ENCODE measurements at places on chromosomes 5 and 9. TPM values are rescaled to one million over a fixed set of nuclear protein-coding genes. Genes with fewer than 3 reads are reported as not detected.

The IL31RA gene
- total RNA-seq = not detected

The PPWD1 gene
- 19.8 TPM for total RNA-seq

DNA sequence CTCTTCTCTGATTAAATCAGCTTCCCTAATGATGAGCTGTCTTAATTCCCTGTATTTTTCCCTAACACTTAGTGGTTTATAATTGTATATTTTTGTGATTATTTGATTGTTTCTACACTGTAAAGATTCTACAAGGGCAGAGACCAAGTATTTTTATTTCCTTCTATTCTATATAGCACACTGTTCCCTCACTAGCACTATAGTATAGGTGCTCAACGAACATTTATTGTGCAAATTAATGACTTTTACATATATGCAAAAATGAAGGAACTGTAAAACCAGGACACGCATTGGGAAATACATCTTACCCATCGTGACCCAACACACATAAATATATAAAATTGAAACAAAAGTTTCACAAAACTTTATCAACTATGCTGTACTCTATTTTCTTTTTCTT lies 7.6 kb downstream of the KDM4C start:
- no peak for DNase-seq

- DNase-seq = no peak
These were observed 6.6 kb upstream of the ARSI start for GRCh38 chr5:150309101-150309885.

DNA sequence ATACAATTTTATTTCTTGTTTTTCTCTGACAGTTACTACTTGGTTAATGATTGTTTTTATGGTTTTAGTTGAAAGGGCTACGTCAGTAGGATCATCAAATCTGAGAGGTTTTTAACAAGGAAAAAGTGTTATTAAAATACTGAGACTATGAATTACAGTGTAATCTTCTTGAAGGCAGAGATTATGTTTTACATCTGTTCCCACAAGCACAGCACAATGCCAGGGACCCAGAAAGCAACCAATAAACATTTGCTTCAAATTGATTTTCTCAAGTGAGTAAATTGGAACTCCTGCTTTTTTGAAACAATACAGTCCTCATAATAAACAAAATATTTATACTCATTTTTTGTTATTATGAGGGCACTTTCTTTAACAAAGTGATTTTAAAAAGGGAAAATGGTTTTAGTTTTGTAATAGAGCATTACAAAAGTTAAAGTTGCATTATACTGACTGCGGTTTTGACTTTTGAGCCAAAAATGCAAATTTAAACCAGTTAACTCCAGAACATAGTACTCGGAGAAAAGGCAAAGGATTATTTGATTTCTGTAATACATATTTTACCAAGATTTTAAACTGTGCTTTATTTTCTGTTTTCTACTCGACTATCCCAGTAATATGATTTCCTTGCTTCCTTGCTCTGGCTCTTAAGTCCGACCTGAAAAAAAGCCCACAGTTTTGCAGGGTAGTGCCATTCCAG lies 176.9 kb downstream of the GDNF start:
- DNase-seq = no peak

DNA sequence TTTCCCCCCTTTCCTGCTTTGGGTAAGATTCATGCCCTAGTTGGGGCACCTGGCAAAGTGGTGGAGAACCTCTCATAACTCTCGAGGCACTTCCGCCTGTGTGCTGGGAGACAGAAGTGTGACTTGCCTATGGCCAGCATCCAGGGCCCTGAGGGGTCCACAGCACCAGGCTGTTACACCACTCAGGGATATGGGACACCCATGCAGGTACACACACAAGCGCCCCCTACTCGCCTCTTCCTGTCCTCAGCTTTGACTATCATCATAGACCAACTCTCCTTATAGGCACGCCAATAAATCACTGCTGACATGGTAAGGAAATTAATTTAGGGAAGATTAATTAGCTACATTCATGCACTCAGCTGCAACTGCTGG lies 45.4 kb downstream of the SHB start:
- DNase-seq = no peak

The N4BP3 gene
- 0.19 TPM for total RNA-seq

GRCh38 chr5:179824745-179825112 lies 4.0 kb downstream of the SQSTM1 start:
- DNase-seq = no peak

DNA sequence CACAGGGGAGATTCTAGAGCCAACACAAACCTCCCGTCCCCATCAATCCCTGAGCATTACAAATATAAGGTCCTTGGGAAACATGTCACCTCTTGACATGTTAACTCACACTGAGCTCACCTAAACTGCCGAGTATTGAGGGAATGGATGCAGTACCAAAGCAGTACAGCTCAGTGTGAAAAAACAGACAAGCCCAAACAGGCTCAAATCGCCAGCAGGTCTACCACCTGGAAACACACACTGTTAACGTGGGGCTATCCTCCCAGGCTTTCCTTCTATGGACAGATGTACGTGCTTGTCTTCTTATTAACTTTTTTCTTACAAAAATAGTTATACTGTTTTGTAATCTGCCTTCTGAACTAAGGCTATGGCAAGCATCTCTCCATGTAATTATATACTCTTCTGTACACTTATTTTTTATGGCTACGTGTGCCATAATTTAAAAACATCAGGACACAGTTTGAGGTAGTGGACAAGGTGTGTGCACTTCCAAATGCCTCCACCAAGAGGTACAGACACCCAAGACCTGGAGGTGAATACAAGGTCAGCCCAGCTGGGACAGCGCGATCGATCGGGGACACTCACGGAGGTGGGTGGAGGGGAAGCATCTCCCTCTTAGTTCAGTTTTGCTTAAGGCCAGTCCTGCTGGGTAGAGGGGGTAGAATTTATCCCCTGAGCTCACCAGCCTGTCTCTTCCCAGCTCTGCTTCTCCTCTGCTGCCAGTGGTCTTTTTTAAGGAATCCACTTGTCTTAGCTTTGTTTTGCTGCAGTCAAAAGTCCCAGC lies 76.5 kb downstream of the DAP start:
- no peak for DNase-seq

The SLCO6A1 gene
- total RNA-seq = not detected

GRCh38 chr9:15622318-15622971 lies 69.6 kb downstream of the CCDC171 start:
- no peak for DNase-seq

GRCh38 chr9:1658661-1659362 lies 356.3 kb upstream of the SMARCA2 start:
- no peak for DNase-seq

DNA sequence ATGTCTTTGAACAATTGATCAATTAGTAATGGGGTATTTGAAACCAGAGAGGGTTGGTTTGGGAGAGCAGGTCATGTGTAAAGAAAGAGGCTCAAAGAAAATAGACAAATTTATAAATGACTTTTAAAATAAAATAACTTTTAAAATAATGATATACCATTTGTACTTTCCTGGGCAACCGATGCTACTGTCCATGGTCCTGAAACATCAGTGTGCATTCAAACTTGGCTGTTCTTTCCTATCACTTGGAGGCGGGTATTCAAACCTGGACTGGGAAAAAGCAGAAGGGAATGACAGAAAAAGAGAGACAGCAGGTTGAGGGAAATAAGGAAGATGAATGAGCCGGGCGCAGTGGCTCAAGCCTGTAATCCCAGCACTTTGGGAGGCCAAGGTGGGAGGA lies 1446.4 kb upstream of the WWC1 start:
- no peak for DNase-seq

DNA sequence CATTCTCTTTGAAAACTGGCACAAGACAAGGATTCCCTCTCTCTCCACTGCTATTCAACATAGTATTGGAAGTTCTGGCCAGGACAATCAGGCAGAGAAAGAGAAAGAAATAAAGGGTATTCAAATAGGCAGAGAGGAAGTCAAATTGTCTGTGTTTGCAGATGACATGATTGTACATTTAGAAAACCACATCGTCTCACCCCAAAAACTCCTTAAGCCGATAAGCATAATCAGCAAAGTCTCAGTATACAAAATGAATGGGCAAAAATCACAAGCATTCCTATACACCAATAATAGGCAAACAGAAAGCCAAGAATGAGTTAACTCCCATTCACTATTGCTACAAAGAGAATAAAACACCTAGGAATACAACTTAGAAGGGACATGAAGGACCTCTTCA lies 21.0 kb upstream of the EPB41L4A start:
- no peak for DNase-seq

DNA sequence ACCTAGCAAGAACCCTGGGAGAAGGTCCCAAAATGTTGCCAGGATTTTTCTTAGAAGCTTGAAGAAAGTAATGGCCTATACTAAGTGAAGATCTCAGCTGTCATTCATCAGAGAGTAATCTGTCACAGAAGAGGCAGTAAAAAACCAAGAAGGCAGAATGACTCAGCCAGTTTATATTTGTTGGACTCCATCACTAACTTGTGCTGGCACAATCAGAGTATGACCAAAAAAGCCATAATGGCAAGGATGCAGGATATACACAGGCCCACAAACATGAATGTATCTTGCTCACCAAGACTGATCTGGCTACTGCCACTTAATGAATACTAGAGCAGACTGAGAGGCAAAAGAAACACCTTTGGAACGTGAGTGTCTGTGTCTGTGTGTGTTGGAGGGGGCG lies 104.0 kb upstream of the POU5F2 start:
- no peak for DNase-seq

DNA sequence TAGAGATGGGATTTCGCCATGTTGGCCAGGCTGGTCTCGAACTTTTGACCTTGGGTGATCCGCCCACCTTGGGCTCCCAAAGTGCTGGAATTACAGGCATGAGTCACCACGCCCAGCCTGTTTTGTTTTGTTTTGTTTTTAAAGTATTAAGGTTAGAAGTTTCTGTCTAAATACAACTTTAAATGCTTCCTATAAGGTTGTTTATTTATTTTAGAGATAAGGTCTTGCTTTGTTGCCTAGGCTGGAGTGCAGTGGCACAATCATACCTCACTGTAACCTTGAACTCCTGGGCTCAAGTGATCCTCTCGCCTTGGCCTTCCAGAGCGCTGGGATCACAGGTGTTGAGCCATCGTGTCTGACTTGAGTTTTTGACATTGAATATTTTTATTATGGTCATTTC lies 11.4 kb downstream of the MRRF start:
- peak; percentile 18 for DNase-seq

The KIF24 gene
- total RNA-seq = 0.54 TPM

DNA sequence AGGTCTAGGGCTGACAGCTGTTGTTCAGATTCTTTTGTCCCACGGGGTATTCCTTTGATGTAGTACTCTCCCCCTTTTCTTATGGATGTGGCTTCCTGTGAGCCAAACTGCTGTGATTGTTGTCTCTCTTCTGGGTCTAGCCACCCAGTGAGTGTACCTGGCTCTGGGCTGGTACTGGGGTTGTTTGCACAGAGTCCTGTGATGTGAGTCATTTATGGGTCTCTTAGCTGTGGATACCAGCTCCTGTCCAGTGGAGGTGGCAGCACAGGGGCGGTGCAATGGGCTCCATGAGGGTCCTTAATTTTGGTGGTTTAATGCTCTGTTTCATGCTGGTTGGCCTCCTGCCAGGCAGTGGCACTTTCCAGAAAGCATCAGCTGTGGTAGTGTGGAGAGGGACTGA lies 161.3 kb downstream of the CAVIN4 start:
- DNase-seq = no peak

The IL17B gene
- 0.94 TPM for total RNA-seq

GRCh38 chr9:116323012-116323411 lies 169.4 kb downstream of the PAPPA start:
- DNase-seq = peak; percentile 42

All from right cardiac atrium (tissue), 5 donors.